ENCODE measurements at places on chromosomes 3 and 15.

GRCh38 chr3:159934216-159934615 is 54.4 kb upstream of the IL12A start:
- DNase-seq, result no peak

- DNase-seq, result no peak
Measured at GRCh38 chr3:71517271-71517791, 66.2 kb downstream of the FOXP1 start.

DNA sequence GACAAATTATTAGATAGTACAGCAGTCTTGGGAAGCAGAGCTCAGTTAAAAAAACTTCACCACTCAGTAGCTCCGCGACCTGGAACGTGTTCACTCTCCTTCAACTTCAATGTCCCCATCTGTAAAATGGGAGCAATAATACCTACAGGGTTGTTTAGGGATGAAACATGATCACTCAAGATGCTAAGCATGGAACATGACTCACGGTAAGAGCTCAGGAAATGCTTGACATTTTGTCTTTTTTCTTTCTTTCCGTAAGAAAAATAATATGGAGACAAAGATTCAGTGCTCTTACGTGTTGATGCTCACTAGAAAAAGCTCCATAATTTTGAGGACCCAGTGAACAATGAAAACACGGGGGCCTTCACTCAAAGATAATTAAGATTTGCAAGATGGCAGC is 606.7 kb upstream of the MDFIC2 start:
- DNase-seq, result no peak

- no peak for DNase-seq
Measured at GRCh38 chr15:40006646-40007045, 32.3 kb downstream of the SRP14 start.

DNA sequence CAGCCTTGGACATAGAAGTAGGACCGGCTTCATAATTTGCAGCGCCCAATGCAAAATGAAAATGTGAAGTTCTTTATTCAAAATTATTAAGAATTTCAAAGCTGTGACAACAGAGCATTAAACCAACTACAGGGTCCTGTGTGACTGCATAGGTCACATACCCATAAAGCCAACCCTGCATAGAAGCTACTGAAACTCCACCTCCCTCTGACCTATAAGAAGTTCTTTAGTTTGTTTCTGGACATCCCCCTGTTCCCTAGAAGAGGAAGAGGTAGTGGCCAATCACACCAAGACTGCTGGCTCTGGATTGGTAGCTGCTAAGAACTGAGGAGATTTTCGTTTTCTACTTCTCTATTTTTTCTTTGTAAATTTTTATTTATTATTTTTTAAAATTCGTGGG is 9.0 kb upstream of the SELENOT start:
- DNase-seq, result no peak

DNA sequence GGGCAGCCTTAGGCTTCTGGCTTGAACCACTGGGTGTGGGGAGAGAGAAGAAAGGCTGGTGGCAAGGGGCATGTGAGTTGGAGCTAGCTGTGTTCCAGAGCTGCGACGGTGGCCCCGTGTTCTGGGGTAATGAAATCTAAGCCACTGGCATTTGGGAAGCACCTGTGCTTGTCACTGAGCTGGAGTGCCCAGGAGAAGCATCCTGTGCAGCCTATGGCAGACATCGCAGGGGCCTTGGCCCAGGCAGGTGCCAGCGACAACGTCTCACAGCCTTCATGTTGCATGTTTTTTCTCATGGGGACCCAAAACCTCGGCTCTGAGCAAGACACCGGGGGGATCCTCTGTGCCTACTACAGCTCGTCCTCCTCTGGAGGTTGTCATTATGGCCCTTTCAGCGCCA is 91.1 kb upstream of the PLXNA1 start:
- DNase-seq, result no peak

DNA sequence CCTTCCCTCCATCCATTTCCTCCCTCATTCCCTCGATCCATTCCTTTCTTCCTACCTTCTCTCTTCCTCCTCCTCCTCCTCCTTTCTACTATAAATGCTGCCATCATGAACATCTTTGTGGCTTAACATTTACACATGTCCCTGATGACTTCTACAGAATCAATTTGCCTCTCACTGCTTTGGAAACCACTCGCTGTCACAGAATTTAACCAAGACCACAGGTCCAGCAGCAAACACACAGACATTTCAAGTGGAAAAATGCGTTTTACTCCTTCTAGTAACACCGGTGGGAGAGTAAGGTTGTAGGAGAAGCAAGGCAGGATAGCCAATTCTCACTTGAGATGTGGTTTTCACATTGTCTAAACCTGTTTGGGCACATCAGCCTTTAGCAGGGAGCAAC is 101.4 kb upstream of the LRIG1 start:
- DNase-seq, result no peak

- no peak for DNase-seq
Measured at GRCh38 chr3:127755305-127755681, 67.0 kb downstream of the MGLL start.

DNA sequence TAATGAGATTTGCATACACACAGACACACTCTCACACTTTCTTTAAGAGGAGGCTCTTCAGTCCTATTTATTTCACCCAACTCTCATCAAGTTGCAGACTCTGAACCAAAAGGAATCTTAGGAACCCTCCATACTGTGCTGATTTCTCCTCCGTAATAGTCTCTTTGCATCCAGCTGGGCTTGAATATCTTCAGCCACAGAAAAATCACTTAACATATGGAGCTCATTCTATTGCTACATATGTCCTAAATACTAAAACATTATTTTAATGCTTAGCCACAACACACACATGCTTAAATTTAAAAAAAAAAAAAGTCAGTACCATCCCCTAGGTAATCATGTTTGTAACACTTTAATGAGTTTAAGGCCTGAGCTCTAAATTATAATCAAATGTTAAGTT is 287.5 kb upstream of the CNTN6 start:
- no peak for DNase-seq

- DNase-seq, result no peak
Measured at GRCh38 chr15:99125061-99125891, 20.4 kb downstream of the SYNM start.

GRCh38 chr15:51853998-51854397 is 24.5 kb downstream of the TMOD3 start:
- no peak for DNase-seq

- no peak for DNase-seq
Measured at GRCh38 chr15:98505611-98506031, 142.7 kb upstream of the IGF1R start.

DNA sequence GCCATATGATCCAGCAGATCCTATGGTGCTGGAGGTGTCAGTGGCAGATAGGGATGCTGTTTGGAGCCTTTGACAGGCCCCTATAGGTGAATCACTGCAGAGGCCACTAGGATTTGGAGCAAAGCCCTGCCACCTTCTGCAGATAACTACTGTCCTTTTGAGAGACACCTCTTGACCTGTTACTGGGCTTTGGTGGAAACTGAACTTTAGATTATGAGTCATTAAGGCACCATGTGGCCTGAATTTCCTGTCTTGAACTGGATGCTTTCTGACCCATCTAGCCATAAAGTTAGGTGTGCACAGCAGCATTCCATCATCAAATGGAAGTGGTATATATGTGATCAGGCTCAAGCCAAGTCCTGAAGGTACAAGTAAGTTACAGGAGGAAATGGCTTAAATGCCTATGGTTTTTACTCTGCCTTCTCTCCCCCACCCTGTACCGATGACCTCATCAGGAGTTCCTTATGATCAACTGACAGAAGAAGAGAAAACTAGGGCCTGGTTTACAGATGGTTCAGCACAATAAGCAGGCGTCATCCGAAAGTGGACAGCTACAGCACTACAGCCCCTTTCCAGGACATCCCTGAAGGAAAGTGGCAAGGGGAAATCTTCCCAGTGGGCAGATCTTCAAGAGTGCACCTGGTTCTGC is 565.6 kb upstream of the AGTR1 start:
- no peak for DNase-seq

GRCh38 chr3:69488026-69488425 is 102.1 kb upstream of the FRMD4B start:
- DNase-seq, result no peak

DNA sequence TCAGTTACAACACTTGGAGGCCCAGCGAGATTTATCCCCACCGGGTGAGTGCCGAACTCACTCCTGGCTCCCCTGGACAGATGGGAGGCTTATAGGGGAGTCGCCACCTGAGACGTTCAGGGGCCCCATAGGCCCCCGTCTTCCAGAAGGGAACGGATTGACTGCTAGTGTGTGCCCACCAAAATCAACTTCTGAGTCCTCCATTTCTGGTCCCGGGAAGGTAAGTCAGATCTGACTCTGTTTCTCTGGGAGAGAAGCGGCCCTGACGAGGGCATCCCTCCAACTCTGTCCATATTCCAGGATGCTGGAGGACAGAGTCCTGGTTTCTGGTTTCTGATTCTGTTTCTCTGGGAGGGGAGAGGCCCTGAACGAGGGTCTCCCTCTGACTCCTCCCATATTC is 44.3 kb downstream of the ZBTB11 start:
- DNase-seq, result no peak

DNA sequence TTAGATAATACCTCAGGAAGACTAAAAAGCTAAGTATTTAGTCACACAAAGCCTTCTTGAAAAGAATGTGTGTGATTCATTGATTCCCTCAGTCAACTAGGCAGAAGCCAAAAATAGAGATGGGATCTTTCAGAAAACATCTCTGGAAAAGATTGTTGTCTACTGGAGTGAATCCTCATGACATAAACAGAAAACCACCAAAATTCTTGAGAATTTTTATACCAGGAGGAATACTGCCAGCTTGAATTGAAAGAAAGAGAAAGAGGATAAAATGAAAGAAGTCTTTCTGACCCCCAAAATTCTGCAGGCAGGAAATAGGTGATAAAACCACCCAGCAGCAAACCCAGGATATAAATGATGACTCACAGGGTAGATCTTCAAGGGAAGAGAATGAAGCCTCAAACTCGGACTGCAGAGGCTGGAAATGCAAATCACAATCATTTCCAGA is 363.1 kb upstream of the PLSCR5 start:
- DNase-seq, result no peak

- no peak for DNase-seq
Measured at GRCh38 chr3:139774560-139775302, 97.0 kb upstream of the NMNAT3 start.

GRCh38 chr15:71288348-71288955 is 173.2 kb downstream of the THSD4 start:
- no peak for DNase-seq

DNA sequence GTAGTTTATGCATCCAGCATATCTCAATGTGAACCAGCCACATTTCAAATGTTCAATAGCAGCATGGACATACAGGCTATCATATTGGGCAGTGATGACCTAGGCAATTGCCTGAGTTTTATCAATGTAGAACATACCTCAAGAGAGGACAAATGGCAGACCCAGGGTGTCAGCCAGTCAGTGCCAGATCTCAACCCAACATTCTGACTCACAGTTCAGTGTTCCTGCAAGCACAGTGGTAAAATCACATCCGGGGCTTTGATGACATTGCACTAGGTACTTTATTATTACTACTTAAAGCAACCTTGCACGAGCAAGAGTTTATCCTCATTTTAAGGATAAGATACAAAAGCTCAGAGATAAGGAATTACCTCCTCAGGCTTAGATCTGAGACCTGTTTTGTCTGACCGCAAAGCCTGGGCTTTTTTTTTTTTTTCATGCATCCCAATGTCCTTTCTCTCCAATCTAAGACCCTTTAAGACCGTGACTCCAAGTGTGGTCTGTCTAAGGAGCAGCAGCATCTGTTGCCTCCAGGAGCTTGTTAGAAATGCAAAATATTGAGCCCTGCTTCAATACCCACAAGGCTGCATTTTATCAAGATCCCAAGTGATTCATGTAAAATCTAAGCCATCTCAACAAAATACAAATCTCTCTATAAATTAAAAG is 60.1 kb downstream of the SLC12A1 start:
- no peak for DNase-seq

GRCh38 chr15:61049934-61050333 is 179.2 kb downstream of the RORA start:
- DNase-seq, result no peak

GRCh38 chr15:84814916-84815315 is 2.2 kb upstream of the ALPK3 start:
- no peak for DNase-seq
